ENCODE measurements at places on chromosomes 12 and 14. TPM values are rescaled to one million over a fixed set of nuclear protein-coding genes. Genes with fewer than 3 reads are reported as not detected.

- DNase-seq: no peak
Observed at GRCh38 chr12:77308056-77308455, 242.7 kb upstream of the E2F7 start.

DNA sequence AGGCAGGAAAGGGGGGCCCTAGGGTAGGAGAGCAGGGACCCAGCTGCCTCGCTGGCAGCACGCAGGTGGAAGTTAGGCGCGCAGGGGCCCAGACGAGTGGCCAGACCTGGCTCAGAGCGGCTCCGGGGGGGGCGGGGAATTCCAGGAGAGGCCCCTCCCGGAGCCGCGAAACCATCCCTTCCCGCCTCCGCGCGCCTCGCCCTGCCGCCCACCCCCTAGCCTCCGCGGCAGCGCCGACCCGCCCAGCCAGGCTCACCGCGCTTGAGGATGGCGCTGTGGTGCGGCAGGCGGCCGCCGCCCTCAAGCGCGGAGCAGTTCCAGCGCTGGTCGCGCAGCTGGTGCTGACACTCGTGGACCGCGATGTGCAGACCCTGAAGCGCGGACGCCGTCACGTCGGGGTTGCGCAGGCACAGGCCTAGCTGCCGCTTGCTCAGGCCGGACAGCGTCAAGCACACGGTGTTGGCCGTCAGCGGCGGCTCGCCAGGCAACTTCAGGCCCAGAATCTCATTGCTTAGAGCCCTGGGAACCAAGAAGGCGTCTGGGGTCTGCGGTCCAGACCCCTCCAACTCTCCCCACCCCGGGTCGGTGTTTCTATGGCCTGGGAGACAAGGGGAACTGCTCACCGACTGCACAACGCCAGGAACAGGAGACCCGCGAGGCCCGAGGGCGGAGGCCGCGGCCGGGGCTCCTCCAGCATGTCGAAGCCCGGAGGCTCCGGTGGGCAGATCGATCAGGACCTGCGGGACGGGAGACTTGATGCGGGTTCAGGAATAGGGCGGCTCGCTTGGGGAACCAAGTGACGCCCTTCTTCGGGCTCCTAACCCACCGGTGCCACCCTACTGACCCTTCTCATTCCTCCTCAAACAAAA, 1.5 kb downstream of the WNT10B start:
- no peak for DNase-seq

DNA sequence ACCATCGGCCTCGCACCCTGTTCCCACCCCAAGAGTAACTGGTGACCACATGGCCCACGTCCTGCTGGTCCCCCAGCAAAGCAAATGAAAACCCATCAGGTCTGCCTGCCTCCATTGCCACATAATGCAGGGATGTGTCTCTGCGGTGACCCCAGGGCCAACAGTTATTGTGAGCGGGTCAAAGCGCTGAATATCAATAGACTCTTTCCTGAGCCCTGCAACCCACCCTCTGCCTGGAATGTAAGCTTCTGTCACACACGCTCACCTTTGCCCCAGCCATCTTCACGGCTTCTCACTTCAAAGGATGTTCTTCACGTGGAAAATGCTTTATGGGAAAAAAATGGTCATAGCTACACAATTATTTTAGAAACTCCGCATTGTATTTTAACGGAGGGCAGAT, 63.9 kb downstream of the FZD10 start:
- DNase-seq: no peak

GRCh38 chr12:3562484-3562883, 71.5 kb downstream of the PRMT8 start:
- DNase-seq: no peak

GRCh38 chr14:75631453-75631831, 29.2 kb downstream of the ERG28 start:
- DNase-seq: peak; percentile 6

DNA sequence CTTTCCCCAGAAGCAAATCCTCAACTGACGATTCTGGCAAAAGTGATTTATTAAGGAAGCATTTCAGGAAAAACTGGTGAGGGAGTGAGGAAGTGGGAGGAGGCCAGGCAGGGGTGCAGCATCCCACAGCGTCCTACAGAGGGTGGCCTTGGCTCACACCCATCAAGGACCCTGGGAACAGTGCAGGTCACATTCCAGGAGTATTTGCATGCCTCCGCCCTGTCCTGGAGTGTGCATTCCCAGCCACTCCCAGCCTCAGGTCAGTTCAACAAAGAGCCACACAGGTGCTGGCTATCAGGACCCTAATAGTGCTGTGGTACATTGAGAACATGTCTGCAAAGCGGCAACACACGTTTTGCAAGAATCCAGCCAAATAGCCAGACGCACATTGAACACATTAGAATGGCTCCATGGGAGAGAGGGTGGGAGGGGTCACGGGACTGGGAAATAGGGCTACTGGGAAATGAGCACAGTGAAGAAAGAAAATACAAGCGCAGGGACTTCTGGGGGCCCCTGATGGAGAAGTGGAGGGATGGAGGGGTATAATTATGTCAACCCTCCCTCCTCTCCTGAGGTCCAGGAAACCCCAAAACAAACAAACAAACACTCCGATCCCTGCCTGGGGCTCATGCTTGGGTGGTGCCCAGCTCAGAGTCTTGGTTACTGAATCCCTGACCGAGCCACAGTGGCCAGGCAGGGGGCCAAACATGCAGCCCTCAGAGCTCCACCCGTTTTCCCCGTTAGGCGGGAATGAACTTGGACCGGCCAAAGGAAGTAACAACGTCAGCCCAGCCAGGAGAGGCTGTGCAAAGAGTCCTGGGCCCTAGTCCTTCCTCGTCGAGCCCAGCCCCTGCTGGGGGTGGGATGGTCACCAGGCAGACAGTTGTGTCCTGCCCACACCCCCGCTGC, 36.5 kb downstream of the CMKLR1 start:
- peak; percentile 27 for DNase-seq

GRCh38 chr12:22014783-22015144, 31.3 kb upstream of the CMAS start:
- DNase-seq: no peak

DNA sequence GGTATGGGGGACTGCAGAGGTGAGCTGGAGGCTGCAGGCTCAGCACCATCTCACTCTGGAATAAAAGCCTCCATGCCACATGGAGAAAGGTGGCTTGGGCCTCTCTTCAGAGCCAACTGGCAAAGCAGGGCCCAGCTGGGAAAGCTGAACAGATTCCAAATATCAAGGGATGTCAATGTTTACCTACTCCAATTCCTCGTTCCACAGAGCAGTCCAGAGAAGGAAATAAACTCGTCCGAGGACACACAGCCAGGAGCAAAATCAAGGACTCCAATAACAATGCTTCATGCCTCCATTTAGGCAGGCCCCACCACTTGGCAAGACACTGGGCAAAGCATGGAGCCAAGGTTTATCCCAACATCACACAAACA, 36.3 kb upstream of the PNMA1 start:
- no peak for DNase-seq

- no peak for DNase-seq
Observed at GRCh38 chr12:103318566-103318965, 177.2 kb downstream of the C12orf42 start.

GRCh38 chr14:75910048-75910447, 71.7 kb downstream of the TGFB3 start:
- no peak for DNase-seq

Gene OS9
- 229 TPM for total RNA-seq

Gene OR6C6
- total RNA-seq: not detected

Gene PLEKHD1
- total RNA-seq: not detected

Gene ANO4
- total RNA-seq: 1.6 TPM

Gene ERBB3
- total RNA-seq: 1.5 TPM

Gene RASSF9
- total RNA-seq: 8.5 TPM

Data from fibroblast of the aortic adventitia (primary cell).